ENCODE measurements at places on chromosomes 12 and 14.

DNA sequence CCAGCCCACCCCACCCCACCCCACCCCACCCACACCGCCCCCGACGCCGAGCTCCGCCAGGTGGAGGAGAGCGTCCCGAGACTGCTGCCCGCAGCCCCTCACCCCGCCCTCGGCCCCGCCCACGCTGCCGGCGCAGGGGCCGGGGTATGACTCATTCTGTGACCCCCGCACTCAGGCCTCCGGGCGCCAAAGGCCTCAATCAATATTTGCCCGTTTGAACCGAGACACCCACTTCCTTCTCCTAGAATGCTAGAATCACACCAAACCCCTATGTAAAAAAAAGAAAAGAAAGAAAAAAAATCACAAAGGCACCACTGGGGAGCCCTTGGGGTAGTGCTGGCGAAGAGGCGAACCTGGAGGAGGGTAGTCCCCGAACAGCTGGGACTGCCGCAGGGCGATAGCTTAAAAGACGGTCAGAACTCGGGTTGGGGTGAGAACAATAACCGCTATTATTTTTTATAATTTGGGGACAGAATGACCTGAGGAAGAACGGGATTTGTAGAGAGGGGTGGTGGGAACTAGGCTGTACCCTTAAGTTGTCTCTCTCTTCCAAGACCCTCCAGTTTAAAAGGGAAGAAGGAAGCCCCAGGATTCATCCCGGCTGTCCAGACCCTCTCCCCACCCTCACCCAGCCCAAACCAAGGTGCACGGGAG, 894 bp downstream of the KRT8 start:
- DNase-seq, result no peak

- DNase-seq, result peak; percentile 51
Observed at GRCh38 chr12:29882846-29883245, 99.1 kb upstream of the TMTC1 start.

DNA sequence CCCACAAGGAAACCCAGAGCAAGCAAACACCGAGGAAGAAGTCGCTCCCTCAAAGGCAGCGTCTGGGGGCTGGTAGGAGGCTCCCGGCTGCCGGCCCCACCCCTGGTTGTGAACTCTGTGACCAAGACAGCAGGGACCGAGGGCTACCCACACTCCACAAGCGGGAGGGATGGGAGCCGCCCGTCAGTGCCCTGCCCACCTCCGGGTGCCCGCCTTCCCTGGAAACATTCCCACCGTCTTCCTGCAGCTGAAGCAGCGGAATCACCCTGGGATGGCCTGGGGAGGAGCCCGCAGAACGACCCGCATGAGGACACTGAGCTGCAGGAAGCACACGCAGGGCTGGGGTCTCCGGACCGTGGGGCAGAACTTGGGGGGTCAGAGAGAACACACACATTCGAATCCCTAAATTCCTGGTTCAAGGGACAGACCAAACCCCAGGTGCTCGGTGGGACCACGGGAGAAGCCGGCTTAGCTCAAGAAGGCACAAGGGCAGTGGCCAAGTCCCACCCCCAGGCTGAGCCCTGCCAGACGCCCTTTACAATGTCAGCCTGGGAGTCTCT, 33.5 kb upstream of the C14orf180 start:
- peak; percentile 54 for DNase-seq

DNA sequence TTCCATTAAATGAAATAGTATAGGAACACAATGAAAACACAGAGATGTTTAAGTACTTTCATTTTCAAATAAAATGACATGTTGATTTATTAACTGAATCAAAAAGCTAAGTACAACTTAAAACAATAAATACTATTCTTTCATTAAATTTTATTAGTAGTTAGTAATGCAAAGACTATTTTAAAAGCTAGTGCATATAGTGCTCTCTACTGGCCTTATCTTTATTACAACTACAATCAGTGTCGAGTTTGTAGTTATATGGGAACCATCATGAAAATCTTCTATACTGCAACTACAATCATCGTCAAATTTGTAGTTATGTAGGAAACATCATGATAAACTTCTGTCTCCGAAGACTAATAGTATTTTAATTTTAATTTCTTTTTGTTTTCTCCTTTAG, 8.9 kb upstream of the LIN7A start:
- no peak for DNase-seq

DNA sequence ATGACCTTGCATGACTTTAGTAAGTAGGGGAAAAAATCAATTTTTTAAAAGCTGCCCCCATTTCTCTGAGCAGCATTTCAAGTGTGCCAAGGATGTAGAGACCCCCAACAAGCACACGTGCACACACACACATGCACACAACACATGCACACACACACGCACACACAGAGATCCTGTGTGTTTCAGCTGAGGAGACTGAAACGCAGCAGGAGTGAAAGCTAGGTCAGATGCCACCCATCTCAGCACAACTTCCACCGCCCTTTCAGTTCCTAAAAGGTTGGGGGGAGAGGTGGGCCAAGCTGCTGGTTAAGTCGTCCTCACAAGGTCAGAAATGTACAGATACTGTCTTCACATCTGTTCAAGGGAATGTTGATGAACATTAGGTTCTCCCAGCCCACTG, 13.9 kb downstream of the MYL2 start:
- DNase-seq, result no peak

DNA sequence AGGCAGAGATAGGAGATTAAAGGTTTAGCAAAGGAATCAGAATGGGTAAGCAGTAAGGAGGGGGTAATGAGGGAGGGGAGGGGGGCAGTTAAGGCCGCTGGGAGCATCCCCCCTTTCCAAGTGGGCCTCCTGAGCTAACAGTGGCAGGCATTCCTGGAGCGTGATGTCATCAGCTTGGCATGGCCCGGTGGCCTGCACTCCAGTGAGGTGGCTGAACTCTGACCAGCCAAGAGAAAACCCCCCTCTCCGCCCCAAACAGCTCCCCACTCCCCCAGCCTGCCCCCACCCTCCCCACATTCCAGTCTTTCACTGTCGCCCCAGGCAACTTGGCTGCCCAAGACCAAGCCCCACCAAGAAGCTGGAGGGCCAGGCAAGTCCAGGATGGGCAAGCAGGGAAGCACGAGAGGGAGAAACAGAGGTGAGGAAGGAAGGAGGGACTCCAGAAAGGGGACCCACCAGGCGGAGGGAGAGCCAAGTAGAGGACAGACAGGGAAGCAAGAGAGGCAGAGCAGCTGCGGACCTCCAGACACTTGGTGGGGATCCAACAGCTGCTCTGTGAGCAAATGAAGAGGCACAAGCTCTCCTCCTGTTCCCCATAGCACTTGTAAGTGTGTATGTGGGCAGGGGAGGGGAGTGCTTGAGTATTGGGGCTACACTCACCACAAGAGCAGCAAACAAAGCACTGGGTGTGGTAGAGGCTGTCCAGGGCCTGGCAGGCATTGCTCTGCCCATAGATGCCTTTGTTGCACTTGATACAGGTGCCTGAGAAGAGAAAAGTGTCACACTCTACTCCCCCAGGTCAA, 4.5 kb downstream of the AJUBA start:
- peak; percentile 77 for DNase-seq

DNA sequence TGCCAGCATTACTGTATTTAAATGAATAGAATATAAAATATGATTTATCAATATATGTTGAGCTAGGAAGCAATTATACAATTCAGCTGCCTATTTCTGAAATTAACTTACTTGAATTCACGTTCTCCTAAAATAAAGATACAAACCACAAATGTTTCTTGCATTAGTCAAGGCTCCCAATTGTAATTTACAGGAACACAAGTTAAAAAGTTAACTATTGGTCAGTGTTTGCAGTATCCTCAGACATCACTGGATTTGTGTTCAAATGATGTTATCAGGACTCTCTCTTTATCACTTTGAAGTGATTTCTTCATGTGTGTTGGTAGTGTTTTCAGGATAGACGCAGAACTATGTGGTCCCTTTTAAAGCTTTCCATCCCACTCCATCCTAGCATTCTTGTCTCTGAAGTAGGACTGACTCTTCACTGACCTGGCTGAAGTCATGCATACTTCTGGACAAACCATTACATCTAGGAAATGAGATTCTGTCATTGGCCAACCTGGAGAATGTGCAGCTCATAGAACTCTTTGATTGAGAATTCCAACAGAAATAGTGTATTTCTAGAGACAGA, 156.1 kb downstream of the KICS2 start:
- DNase-seq, result no peak

DNA sequence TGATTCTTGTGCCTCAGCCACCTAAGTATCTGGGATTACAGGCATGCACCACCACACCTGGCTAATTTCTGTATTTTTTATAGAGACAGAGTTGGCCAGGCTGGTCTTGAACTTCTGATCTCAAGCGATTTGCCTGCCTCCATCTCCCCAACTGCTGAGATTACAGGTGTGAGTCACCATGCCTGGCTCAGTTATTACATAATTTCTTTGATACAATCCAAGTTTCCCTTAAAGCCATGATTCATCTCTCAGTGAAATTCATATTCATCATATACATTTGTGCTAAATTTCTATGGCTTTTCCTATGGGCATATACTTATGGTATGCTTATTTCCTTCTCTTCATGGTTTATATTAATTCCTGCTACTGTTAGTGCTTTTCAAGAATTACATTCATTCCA, 29.1 kb upstream of the PZP start:
- DNase-seq, result no peak

DNA sequence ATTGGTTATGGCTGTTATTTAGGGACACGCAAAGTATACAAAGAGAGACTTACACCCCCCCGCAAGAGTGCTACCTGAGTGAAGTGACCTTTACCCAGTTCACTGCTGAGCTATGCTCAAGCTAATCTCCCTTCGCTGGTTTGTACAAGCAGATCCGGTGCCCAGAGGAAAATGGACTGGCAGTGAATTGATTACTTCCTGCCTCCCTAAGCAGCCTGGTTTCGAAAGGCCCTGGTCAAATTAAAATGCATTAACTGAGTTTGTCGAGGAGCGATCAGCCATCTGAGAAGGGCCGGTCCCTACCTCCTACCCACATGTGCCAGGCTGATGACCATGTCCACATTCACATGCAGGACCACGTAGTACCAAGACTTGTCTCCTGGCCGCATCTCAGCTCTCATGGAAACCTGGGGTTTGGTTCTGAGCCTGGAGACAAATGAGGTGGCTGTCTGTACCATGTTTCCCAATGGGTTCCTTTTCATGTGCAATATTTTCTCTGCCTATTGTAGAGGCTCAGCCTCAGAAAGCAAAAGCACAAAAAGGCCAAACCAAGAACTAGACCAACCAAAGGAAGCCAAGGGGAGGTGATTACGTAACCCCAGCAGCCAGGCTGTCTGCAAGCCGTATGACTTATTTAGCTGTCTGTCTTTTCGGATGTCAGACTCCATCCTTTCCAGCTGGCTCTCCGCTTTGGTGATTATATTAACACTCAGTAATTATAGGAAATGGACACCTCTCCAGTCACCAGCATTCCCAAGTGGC, 284.7 kb upstream of the PWP1 start:
- no peak for DNase-seq

GRCh38 chr14:50955373-50956043, 11.2 kb upstream of the PYGL start:
- peak; percentile 48 for DNase-seq

GRCh38 chr14:104101651-104102281, 16.3 kb downstream of the ASPG start:
- DNase-seq, result peak; percentile 22

DNA sequence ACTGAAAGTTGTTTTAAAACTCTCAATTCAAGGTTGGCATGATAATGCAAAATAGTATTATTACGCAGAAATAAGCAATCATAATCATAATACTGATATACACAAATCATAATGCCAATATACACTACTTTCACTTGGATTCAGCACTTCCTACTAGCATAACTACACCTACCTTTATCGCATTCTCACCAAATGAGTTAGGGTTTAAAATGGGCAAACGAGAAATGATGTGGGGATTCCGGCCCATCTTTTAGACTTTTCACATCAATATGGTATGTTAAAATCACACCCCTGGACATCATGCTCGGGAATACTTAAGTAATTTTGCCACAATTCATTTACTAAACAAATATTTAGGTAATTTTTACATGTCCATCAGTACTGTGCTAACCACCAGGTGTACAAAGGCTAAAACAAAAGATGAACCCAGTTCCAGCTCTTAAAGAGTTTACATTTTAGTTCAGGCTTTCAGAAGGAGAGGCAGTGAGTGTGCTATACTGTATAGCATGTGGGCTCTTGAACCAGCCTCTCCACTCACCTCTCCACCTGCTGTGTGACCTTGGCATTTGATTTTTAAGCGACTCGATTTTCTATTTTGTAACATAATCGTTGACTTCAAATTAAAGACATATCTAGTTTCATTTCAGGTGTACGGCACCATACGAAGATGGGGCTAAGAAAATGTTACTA, 1.1 kb upstream of the USP15 start:
- DNase-seq, result no peak

DNA sequence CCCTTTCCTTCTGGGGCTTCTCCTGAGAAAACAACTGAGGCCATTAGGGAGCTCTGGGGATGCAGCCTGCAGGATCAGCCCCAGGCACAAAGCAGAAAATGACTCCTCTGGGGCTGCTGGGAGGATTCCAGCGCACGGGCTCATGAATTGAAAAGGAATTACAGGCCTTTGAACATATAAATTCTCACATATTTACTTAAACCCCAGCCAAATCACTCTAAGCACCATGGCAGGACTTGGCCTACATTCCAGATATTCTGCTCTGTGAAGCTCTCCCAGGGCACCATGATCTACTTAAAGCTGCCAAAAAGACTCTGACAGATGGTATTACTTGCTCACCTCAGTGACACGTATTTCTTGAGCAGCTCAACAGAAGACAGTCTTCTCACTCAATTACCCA, 87.2 kb downstream of the ZFC3H1 start:
- peak; percentile 40 for DNase-seq

DNA sequence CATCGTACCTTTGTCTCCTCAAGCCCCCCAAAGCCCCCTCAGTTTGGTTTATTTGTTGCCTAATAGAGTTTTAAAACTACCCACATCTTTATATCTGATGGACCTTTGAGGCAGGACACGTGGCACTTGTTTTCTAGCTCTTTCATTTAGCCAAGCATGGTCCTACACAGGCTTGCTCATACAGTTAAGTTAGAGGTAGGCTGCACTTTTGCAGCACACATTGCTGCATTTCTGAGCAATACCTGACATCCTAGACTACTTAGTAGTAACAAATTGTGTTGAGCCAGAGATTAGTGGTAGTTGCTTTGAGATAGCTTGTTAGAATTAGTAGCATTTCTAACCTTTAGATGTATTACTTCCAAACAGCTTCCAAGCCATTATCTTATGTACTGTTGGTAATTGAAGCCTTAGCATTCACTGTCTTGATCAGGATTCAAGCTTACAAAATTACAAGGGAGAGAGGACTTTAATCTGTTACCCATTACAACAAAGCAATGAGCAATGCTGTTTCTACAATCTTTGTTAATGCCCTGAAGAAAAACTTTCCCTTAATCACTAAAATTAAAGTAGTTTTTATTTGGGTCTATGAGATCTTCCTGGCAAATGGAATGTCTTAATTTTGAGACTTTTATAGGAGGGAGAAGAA, 96.6 kb downstream of the WNK1 start:
- no peak for DNase-seq

DNA sequence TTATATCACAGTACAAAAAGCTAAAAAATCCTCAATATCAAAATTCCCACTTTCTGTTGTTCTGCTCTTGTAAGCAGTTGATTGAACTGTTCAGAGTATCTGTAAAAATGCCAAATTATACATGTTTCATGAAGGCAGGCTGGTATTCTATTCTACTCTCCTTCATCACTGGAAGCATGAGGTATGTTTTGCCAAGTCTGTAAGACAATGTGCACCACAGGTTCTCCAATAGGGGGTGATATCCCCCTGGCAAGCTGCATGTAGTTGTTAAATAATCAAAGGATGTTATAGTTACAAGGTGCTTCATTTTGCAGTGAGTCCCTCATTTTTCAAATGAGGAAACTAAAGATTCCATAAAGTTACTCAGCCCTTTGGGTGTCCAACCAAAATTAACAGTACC, 15.1 kb upstream of the NEK9 start:
- DNase-seq, result no peak

Data from left hindlimb (tissue), 1 donor.